A549 treated with AZD2906 at 1 μM for 4 hours (cell line): ENCODE measurements at places on chromosomes 2 and 18. TPM values are rescaled to one million over a fixed set of nuclear protein-coding genes. Genes with fewer than 3 reads are reported as not detected.

FAHD2B gene
- 11.5 to 13.5 TPM (median 12.2 TPM) in 5 replicates for total RNA-seq

PLCD4 gene
- 0.22 to 0.80 TPM (median 0.38 TPM) in 5 replicates for total RNA-seq

KIF5C gene
- total RNA-seq = 0.21 to 0.50 TPM (median 0.28 TPM) in 5 replicates

GPR35 gene
- total RNA-seq = 0.24 to 1.1 TPM (median 0.77 TPM) in 5 replicates

IL1F10 gene
- total RNA-seq = 0.09 to 0.24 TPM in 2 of 5 replicates, not detected in the others

NAT8 gene
- total RNA-seq = not detected in 5 replicates

MYOM1 gene
- total RNA-seq = 0.10 to 0.32 TPM (median 0.13 TPM) in 5 replicates

GPR45 gene
- 0.06 TPM in 1 of 5 replicates, not detected in the others for total RNA-seq

C2orf15 gene
- 0.50 to 0.70 TPM (median 0.64 TPM) in 5 replicates for total RNA-seq

KHK gene
- total RNA-seq = 7.2 to 11.4 TPM (median 9.8 TPM) in 5 replicates

CWC22 gene
- total RNA-seq = 9.5 to 17.0 TPM (median 11.0 TPM) in 5 replicates

CFAP221 gene
- total RNA-seq = 0.14 to 0.40 TPM (median 0.26 TPM) in 5 replicates

DCTN1 gene
- 112 to 150 TPM (median 144 TPM) in 5 replicates for total RNA-seq

APCDD1 gene
- 0.02 to 0.17 TPM (median 0.07 TPM) in 4 of 5 replicates, not detected in the other for total RNA-seq

CCDC74A gene
- total RNA-seq = 11.1 to 16.2 TPM (median 15.0 TPM) in 5 replicates

SP140 gene
- 0.14 TPM in 1 of 5 replicates, not detected in the others for total RNA-seq

EFHD1 gene
- total RNA-seq = 3.5 to 5.3 TPM (median 4.2 TPM) in 5 replicates

ESPNL gene
- total RNA-seq = 0.07 to 0.22 TPM (median 0.14 TPM) in 5 replicates

EDAR gene
- total RNA-seq = 0.02 to 0.10 TPM (median 0.04 TPM) in 5 replicates

GCKR gene
- 0.10 to 0.42 TPM (median 0.32 TPM) in 5 replicates for total RNA-seq
